ENCODE measurements at places on chromosomes 5 and 9.

GRCh38 chr9:36149197-36149596 lies 12.7 kb downstream of the GLIPR2 start:
- no peak for DNase-seq

- DNase-seq = no peak
Measured at GRCh38 chr5:35709688-35710087, 92.0 kb downstream of the SPEF2 start.

- no peak for DNase-seq
Measured at GRCh38 chr5:116898917-116899316, 324.3 kb upstream of the SEMA6A start.

GRCh38 chr9:72622186-72622585 lies 100.8 kb downstream of the TMC1 start:
- no peak for DNase-seq

- no peak for DNase-seq
Measured at GRCh38 chr5:80204808-80205614, 50.8 kb downstream of the SERINC5 start.

DNA sequence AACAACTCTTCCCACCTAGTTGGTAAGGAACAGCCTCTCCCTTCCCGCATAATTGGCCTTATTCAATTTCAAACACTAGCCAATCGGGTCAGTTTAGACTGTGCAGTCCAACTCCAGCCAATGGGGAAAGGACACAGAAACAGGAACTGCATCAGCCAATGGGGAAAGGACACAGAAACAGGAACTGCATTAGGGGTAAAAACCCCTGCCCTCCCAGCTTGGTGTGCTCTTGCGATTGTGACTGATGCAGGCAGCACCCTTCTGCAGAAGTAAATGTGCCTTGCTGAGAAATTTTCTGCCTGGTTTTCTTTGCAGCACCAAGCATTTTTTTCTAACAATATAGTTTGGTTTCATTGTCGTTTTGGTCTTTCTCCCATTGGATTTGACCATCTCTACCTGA lies 8.5 kb upstream of the GLT6D1 start:
- no peak for DNase-seq

DNA sequence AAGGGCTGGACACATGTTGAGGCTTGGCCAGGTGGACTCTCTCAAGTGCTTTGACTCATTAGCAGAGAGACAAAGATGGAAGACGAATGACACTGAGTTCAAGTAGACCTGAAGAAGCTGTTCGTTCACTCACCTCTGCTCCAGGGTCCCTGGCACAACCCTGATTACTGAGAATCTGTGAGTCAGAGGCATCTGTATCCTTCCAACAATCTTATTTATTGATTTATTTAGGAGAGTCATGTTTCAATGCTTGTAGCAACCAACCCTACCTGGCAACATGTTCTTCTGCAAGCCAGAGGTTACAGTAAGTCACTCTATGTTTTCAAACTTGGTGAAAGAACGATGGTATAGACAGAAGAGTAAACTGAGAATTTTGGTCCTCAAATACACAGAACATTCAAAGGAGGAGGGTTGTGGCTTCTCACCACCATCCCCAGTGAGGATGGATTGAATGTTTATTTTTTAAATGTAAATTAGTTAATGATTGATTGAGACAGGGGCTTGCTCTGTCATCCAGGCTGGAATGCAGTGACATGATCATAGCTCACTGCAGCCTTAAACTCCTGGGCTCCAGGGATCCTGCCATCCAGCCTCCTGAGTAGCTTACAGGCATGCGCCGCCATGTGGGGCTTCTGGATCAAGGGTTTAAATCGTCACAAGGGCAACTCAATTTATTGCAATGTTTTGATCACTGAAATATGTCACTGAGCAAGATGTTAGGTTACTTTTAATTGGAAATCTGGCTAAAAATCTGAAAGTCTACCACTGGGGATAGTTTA lies 55.7 kb upstream of the CARTPT start:
- DNase-seq = no peak

DNA sequence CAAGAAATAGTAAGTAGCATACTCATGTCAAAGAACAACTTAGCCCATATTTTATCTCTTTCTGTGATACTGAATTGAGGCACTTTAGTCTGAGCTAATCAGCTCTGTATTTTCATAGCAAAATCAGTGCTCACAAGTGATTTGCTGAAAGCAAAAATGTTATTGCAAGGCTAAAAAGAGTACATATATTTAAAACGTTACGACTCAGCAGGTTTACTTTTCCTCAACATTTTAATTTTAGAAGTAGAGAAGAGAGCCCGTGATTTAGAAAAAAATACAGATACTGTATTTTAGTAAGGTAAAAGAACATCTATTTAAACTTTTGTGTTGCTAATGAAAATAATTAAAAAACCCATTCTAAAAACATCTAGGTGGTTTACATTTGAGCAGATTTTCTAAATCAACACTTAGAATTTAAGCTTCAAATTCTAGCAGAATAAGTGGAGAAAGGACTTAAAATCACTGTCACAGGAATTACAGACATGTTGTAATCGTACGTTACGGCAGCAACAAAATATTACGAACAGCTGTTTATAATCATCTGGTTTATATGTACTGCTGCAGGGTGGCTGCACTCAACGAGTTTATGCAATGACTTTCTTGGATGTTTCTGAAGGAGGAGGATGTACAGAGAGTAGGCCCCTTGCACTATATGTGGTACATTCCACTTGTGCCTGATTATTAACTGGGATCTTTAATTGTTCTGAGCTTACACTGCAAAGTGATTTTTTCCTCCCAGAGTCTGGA lies 20.1 kb downstream of the SREK1 start:
- DNase-seq = no peak

- DNase-seq = no peak
Measured at GRCh38 chr9:73138516-73138915, 13.1 kb upstream of the ANXA1 start.

GRCh38 chr5:128202320-128202719 lies 118.8 kb downstream of the SLC12A2 start:
- DNase-seq = no peak

DNA sequence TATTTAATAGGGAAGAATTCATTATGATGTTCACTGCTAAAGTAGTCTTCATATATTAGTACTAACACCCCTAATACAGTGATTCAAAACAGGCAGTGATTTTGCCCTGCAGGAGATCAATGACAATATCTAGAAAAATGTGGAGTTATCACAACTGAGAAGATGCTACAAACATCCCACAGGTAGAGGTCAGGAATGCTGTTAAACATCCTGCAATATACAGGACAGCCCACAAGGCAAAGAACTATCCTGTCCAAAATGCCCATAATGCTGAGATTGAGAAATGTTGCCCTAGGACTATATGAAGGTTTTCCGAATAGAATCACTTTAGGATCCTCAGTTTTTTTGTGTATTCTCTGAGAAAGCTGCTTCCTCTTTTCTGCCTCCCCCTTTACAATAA lies 15.3 kb downstream of the RORB start:
- DNase-seq = no peak

- no peak for DNase-seq
Measured at GRCh38 chr9:8907868-8908267, 1108.3 kb upstream of the DMAC1 start.

DNA sequence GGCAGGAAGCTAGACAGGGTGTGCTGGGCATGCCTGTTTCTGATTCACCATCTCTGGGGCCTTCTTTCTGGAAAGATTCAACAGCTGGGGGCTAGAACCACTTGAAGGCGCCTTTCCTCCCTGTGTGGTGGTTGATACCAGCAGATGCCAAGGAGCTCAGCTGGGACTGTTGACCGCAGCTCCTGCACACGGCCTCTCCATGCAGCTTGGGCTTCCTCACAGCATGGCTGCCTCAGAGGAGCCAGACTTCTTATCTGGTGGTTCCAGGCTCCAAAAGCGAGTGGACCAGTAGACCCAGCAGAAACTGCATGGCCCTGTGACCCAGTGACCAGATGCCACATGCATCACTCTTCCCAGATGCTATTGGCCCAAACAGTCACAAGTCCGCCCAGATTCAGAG lies 74.7 kb upstream of the COL5A1 start:
- no peak for DNase-seq

DNA sequence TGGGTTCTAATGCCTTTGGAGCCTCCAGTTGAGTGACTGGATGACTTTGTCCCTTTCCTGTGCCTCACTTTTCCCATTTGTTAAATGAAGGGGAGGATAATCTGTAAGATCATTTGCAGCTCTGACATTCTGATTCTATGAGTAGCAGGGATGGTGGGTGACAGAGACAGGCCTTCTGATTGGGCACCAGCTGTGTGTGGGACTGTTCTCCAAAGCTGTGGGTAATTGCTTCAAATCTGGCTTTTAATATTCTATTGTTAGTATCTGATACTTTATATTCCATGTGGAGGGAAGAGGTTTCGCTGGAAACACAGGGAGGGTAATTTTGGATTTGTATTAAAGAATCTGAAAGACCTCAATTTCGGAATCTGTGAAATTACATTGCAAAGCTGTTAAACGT lies 102.7 kb downstream of the FBXO38 start:
- DNase-seq = no peak

DNA sequence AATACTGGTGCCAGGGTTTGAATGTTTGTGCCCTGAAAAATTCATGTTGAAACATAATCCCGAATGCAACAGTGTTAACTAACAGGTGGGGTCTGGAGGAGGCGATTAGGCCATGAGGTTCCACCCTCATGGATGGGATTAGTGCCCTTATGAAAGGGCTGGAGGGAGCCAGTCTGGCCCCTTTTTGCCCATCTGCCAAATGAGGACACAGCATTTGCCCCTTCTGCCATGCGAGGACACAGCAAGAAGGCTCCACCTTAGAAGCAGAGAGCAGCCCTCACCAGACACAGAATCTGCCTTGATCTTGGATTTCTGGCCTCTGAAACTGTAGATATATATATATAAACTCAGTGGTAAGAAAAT lies 32.6 kb upstream of the RNF130 start:
- no peak for DNase-seq

All from cortex of kidney (tissue), 1 donor.